ENCODE measurements at places on chromosomes 3 and 15.

DNA sequence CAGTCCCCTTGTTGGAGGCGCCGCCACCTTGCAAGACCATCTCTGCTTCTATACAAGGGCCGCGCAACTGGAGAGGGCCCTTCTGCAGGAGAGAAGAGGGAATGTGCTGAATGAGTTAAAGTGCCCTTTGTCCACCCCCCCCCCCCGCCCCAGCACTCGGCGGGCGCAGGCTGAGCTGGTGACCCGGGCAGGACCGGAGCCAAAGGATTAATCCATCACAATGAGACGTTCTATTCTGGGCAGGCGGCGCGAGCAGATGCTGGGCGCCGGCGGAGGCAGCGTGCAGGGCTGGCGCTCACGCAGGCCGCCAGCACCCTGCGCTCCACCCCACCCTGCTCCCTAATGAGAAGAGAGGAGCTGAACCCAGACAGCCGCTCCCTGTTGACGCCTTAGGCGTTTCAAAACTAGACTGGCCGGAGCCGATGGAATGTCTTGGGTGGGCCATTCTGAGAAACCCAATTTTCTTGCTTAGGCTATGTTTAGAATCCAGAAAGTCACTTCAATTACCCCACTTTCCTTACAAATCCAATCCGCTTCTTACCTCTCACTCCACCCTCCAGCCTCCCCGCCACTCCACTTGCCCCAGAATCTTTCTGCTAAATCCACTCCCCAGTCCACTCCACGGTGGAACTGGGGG, 32.9 kb downstream of the GJD2 start:
- no peak for DNase-seq

- no peak for DNase-seq
Measured at GRCh38 chr15:71060983-71061382, 54.3 kb upstream of the THSD4 start.

- no peak for DNase-seq
Measured at GRCh38 chr3:150725548-150725947, 21.8 kb upstream of the ERICH6 start.

DNA sequence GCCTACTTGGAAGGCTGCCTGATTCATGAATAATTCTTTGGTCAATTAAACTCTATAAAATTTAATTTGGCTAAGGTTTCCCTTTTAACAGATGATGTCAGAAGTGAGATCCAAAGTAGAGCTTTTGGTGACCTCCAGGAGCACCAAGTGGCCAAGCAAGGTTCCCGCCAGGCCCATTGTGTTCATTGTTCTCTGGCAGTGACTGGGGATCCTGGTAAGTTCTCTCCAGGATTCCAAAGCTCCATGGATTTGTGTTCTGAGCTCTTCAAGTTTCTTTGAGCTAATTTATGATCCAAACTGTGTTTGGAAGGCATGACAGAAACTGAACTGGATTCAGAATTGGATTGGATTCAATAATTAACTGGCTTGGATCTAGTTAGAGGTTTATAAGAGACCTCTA, 72.0 kb upstream of the ALDH1L1 start:
- no peak for DNase-seq

DNA sequence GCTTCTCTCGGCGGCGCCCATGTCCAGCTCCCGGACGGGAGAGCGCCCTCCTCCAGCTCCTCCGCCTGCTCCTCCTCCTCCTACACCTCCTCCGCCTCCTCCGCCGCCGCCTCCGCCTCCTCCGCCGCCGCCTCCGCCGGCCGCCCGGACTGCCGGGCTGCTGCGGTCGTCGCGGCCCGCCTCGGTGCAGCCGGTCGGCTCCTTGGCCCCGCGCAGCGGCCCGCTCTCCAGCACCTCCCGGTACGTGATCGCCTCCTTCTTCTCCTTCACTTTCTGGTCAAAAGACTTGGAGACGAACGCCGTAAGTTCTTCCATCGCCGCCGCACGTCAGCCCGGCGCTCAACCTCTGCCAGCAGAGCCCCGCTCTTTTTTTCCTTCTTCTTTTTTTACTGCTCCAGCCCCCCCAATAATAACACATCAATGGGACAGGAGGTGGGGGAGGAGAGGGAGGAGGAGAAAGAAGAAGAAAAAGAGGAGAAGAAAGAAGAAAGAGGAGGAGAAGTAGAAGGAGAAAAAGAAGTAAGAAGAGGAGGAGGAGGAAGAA, 438 bp downstream of the SHOX2 start:
- no peak for DNase-seq

DNA sequence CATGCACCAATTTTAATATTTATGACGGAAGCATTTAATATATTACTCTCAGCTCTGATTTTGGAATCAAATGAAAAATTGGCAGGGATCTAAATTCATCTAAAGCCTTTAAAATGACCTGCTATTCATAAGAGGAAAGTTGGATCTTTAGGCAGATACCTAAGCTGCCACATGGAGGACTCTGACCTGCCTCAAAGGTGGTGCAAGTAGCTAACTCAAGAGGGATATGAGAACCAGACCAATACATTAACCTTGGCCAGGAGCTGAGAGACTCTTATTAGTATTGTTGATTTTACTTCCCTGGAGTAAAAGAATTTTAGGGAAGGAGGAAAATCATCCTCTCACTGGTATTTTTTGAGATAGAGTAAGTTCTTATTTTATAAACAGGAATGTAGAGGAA, 17.7 kb downstream of the ZNF654 start:
- DNase-seq, result no peak

- DNase-seq, result no peak
Measured at GRCh38 chr3:177633671-177634207, 436.5 kb upstream of the TBL1XR1 start.

DNA sequence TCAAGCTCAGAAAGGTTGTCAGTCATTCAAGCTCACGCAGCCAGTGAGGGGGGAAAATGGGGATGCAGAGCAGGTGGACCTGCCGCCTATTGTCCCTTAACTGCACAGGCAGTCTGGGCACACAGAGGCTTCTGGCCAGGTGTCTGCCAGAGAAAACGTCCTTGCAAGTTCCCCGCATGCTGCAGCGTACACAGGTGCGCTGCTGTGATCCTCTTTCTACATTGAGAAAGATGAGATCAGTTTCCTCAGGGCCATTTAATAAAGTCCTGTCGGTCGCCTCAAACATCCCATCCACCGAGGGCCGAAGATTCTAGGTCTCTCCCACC, 445 bp upstream of the TSEN2 start:
- no peak for DNase-seq

GRCh38 chr3:125073390-125073905, 17.7 kb upstream of the HEG1 start:
- no peak for DNase-seq

- no peak for DNase-seq
Measured at GRCh38 chr15:43253431-43254403, 13.0 kb downstream of the TGM5 start.

GRCh38 chr3:102905811-102906210, 471.0 kb downstream of the ZPLD1 start:
- DNase-seq, result no peak

DNA sequence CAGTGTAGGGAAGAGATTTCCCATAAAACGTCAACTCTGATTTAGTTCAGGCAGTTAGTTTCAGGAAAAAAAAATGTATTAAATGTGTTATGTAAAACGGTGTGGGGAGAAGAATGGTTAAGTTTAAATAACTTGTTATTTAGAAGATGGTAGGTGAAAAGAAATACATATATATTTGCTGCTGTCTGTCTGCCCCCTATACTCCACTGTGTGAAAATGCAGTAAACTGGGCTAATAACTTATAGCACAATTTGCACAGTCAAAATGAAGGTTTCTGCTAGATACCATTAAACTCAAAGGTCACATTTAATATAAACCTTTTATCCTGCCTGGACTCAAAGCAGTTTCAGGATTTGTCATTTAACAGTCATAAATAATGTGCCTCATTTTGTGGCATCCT, 515.0 kb downstream of the FGF12 start:
- no peak for DNase-seq

DNA sequence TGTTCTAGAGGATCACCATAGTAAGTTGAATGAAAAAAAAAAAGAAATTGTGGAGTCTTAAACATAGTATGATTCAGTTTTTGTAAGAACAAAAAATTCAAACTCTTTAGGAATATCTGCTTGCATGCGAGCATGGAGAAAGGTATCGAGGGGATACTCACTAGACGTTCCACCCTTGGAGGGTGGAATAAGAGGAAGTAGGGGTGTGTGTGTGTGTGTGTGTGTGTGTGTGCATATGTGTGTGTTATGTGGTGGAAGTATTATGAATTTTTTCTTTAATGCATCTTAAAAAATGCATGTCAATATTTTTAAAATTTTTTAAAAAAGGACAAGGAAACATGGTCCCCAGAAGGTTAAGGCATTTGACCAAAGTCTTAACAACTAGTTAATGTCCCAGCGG, 26.5 kb upstream of the SIAH2 start:
- DNase-seq, result no peak

DNA sequence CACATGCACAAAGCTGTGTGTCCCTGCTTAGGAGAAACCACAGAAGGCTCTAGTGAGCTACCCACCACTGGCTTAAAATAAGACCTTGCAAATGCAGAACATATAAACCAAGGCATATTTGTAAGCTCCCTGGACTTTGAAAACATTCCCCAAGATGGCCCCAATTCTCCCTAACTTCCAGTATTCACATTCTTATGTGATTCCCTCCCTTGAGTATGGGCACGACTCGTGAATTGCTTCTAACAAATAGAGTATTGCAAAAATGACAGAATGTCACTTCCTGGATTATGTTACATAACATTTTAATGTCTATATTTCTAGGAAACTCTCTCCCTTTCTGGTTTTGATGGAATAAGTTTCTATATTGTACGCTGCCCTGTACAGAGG, 131.8 kb upstream of the MCTP2 start:
- no peak for DNase-seq

GRCh38 chr3:9155028-9155427, 94.4 kb downstream of the SRGAP3 start:
- no peak for DNase-seq

DNA sequence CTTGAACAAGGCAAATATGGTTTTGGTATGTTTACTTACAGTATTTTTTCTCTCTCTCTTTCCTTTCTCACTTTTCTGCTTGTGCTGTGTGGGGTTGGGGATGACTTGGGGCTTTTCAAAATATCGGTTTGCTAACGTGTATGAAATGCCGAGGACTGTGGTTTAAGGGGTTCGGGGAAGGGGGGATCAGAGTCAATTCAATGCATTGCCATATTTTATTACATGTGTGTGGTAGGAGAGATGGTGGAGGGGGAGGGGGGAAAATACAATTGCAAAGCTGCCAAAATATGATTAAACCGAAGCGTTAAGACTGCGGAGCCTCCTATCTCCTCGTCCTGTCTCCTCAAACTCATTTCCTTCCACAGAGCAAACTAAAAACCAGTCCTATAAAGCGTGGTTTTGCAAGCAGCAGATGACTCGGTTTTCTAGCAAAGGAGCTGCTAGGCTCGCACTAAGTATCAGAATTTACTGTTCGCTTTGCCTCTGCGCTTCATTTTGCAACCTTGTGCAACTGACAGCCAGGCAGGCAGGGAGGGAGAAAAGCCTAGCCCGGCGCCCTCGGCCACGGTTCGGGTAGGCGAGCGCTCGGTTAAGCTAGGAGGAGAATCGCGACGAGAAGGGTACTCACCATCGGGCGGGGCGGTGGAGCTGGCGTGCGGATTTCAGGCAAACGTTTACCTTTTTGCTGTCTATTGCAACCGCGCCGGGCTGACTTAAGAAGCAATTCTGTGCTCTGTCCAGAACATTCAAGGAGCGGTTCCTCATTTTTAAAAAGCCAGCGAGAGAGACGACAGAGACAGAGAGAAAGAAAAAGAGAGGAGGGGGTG, 4.0 kb upstream of the NR2F2 start:
- DNase-seq, result no peak

GRCh38 chr3:67609709-67610108, 44.7 kb downstream of the SUCLG2 start:
- DNase-seq, result no peak

DNA sequence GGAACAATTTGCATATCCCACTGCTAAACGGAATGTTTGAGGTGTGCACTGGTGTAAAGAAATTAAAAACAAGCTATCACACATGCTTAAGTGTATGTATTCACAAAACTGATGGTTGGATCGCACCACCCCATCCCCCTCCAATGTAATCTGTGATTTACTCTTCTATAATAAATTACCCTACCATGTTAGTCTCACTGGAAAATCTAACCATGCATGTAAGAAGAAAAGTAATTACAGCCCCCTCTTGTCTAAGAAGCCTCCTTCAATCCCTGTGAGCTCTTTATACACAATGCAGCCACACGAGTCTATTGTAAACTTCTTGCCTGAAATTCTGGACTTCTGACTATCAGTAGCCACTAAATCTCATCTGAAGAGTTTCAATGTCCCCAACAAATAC, 173.6 kb downstream of the ZBTB20 start:
- no peak for DNase-seq

- no peak for DNase-seq
Measured at GRCh38 chr3:143145906-143146305, 26.3 kb downstream of the CHST2 start.

DNA sequence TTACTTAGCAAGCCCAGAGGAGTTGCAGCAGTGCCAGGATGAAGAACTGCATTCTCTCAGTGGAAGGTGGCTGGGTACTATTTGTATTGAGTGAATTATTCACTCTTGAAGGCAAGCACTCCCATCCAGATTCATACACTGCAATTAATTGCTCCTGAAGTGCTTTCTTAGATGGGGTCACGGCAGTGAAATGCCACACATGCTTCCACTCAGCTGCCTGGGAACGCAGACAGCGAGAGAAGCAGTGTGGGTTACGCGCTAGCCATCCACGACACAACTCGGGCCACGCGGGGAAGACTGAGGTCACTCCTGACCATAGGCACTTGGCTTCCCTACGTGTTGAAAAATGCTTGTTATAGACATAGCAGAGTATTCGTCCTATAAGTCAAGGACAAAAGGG, 30.8 kb upstream of the LMCD1 start:
- no peak for DNase-seq

DNA sequence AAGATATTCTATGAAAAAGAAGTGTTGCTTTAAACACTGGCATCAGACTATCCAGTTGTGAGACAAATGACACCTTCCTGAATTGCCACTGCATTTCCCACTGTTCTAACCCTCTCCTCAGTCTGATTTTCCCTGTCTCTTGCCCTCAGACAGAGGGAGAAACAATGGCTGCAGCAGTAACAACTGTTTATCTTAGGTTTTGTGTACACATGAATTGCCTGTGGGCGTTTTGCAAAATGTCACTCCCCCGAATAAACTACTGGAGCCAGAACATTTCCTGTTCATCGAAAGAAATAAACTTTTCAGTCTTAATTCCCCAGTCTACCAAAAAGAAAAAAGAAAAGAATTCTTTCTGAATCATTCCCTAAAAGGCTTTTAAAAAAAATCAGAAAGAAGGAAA, 155.1 kb downstream of the MAGI1 start:
- DNase-seq, result peak; percentile 63

DNA sequence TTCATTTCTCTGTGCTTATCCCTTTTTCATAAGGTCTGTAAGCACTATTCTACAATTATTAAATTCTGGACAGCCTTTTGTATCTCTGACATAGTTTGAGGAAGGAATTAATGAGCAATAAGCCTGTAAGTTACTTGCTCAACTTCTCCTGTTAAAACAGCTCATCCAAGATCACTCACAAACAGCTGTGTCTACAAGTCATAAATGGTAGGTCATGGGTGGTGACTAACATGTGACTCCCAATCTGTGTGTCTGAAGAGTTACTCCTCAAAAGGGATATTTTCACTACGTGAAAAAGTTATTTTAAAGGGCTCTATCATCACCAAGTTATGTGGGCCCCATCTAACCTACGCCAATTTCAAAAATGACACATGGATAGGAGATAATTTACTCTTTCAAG, 145.2 kb upstream of the CBLB start:
- no peak for DNase-seq

GRCh38 chr3:42991341-42992315, 12.5 kb downstream of the GASK1A start:
- no peak for DNase-seq

GRCh38 chr3:39189959-39190269, 2.5 kb downstream of the XIRP1 start:
- DNase-seq, result no peak

Data from NCI-H748 treated with DMSO at 0.1 percent for 48 hours (cell line).